ENCODE measurements at places on chromosomes 2 and 18. TPM values are rescaled to one million over a fixed set of nuclear protein-coding genes. Genes with fewer than 3 reads are reported as not detected.

PROKR1 gene
- under 0.01 TPM for total RNA-seq

MBP gene
- 7.0 TPM for total RNA-seq

REG1B gene
- not detected for total RNA-seq

SIX2 gene
- total RNA-seq = not detected

DNA sequence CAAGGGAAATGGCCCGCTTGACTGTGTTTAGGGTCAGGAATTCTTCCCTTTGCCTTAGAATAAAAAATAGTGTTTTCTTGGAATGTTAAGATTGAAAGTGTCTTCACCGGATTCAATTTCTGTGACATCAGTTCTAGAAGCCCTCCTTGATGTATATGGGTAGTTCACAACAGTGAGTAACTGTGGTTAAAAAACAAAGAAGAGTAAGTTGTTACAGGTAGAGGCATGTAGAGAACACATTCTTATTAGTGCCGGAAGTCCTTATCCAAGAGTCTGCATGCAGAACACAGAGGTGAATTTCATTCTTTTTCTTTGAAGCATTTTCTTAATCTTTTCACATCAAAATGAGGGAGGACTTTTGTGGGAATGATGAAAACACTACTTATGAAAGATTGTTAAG, 105.5 kb downstream of the FMNL2 start:
- no peak for DNase-seq

DNA sequence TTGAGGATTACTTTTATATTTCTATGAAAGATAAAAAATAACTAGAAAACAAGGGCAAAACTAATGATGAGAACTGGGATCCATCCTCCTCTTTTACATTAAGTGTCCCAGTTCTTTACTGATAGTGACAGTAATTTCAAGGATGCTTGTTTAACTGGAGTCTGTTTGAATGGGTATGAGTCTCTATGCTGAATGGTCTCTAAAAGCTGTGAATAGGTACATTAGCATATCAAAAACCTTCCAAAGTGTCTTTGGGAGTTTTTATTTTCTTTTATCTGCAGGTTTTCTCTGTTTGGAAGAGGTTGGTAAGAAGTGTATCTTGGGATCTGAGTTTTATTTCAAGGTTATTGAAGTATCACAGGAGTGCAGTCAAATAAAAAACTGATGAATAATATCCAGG, 30.0 kb downstream of the DSEL start:
- no peak for DNase-seq

- no peak for DNase-seq
Measured at GRCh38 chr2:231929961-231930592, 3.9 kb upstream of the NPPC start.

DNA sequence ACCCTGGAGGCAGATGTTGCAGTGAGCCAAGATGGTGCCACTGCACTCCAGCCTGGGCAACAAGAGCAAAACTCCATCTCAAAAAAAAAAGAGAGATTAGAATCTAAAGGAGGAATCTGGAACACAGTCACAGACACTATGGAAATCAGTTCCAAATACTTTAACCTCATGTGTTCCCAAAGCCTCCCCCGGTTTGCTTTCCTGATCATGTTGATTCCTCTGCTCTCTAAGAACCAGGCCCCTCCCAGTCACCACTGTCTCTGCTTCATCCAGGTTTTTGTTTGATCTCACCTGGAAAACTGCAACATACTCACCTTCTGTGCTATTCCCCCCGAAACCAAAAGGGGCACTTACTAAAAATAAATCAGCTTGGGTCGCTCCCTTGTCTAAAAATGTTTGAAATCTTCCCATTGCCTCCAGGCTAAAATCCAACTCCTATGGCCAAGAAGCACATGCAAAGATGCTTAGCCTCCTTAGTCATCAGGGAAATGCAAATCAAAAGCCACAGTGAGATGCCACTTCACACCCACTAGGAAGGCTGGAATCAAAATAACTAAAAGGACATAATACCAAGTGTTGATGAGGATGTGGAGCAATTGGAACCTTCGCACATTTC, 6.2 kb upstream of the NEU2 start:
- no peak for DNase-seq

GRCh38 chr2:162677476-162677875, 161.1 kb downstream of the KCNH7 start:
- no peak for DNase-seq

- peak; percentile 87 for DNase-seq
Measured at GRCh38 chr2:27795868-27796277, 24.4 kb downstream of the MRPL33 start.

GRCh38 chr2:227710986-227711385, 6.8 kb downstream of the SLC19A3 start:
- DNase-seq = no peak

GRCh38 chr2:199449455-199449854, 8.3 kb downstream of the SATB2 start:
- no peak for DNase-seq

- peak; percentile 49 for DNase-seq
Measured at GRCh38 chr2:54952978-54953456, 97.2 kb downstream of the RTN4 start.

DNA sequence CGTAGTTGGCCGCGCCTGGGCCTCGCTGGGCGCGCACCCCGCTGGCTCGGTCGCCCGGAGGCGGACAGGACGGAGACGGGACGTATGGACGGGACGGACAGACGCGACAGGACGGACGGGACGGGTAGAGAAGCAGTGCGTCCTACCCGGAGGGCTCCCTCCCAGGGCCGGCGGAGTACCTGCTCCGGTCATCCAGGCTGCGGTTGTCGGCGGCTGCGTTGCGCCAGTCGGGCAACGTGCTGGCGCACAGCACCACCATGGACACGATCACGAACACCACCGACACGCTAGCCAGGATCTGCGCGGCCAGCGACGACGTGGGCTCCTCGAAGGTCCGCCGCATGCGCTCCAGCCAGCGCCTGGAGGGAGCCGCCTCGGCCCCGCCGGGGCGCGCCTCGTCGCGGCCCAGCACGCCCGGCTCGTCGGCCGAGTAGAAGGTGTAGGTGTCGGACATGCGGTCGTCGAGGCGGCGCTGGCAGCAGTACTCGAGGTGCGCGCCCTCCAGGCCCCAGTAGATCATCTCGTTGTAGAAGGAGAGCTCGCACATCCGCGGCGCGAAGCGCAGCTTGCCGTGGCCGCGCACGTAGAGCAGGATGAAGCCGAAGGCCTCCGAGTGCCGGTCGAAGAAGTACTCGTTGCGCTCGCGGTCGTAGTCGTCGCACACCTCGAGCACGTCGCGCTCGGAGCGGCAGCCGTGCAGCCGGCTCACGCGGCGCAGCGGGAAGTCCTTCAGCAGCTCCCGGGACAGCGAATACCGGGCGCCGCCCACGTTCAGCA, 903 bp downstream of the KCNG3 start:
- peak; percentile 2 for DNase-seq

DNA sequence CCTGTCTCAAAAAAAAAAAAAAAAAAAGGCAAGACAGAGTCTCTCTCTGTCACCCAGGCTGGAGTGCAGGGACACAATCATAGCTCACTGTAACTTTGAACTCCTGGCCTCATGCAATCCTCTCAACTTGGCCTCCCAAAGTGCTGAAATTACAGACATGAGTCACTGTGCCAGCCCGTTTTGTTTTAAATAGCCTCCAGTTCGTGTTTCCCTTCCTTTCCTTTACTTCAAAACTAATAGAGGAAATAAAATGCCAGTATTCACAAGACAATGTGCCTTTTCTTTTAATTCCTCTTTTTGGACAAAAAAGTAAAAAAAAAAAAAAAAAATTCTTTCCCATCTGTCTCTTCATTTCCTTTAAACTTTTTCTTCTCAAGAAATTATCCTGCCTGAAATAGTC, 54.5 kb upstream of the ACMSD start:
- no peak for DNase-seq

GRCh38 chr18:32478317-32478716, 7.6 kb upstream of the GAREM1 start:
- DNase-seq = no peak

DNA sequence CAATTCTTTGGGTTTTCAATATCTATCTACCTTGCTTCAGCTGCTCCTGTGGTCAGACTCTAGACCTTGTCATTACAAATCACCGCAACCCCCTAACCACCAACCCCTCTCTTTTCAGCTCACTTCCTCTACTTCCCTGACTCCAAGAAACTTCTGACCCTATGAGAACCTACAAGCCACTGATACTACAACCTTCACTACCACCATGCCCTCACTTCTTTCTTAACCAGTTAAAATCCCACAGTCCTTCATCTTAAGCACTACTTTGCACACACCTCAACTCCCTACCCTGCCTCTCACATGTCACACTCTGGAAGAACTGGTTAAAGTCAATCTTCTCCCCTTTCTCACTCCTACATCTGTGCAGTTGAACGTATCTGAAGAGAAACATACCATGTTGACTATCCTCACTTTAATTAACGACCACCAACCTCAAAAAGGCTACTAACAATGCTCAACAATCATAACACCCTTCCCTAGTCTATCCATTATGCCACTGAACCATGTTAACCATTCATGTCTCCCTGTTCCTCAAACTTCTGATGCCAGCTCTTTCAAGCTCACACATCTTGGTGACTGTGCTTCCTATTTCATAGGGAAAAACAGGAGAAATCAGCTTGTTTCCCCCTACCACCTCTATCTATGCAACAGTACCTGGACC, 12.6 kb downstream of the EIF2AK3 start:
- DNase-seq = no peak

DNA sequence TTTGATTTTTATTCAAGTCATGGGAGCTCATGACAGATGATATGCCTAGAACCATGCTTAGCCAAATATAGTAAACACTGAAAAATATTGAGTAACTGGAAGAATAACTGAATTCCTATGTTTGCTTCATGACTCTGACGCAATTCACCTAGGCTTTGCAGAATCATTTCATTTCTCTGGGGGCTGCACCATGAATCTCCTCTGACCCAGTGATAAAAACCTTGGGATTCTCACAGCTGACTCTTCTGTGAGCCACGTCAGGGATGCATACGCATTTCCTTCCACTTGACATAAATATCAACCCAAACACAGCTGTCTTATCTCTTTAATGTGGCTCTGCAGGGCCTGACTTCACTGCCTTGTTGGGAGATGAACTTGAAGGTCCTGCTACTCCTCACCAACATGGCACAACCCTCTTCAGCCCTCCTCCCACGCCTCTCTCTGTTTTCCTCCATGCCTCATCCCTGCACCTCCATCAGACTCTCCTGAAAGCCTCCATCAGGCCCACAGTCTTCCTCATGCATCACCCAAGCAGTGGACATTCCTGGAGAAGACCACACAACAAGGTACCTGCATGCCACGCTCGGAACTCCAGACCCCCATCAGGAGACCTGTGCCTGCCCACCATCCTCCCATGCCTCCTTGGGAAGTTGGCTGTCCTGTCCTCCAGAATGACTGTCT, 29.8 kb downstream of the COL6A3 start:
- DNase-seq = no peak

DNA sequence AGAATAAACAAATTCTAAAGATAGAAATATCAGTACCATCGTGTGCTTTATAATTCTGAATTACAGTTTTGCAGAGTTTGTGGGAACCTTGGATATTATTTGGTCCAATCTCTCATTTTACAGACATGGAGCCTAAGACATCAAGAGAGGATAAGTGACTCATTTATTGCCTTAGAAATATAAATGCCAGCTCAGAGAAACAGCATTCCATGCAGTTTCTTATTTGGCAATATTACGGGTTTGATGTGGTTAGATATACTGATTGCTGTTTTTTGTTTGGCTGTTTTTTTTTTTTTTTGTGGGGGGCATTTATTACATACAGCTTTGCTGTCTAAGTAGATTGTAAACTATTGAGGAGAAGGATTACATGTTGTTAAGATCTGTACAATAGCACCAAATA, 1241.1 kb upstream of the LRRTM1 start:
- no peak for DNase-seq

DNA sequence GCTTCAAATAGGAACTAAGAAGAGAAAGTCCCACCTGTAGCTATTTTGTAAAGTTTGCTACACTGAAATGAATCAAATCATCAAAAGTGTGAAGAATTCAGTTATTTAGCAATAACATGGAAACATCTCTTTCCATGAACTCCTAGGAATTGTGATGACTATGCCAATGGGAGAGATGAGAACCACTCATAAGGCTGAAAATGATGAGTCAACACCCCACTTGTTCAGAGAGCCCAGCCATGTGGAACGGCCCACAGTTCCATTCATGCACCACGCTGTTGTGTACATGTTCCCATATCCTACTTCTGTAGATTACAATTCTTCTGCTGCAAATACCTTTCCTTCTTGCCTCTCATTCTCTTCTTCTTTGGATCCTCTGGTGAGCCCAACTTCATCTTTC, 645.5 kb upstream of the ID2 start:
- DNase-seq = no peak

DNA sequence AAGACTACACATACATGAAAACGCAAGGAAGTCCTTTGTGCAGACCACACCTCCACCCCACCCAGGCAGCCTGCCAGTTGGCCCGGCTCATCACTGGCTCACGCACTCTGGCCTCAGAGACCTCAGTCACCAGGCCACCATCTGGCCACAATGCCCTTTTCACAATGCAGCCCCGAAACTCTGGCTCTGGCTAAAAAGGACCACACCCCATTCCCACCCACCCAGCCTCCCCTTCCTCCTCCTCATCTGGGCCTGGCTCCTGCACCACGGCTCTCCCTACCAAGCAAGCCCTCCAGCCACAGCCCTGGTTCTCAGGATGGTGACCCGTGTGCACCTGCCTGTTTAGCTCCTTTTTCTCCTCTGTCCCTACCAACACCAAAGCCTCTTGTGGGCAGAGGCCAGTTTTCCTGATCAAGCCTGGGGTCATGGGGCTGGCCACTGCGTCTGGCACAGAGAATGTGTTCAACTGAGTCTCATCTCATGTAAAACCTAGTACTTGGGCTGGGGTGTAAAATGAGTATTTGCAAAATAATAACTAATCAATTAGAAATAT, 7.4 kb downstream of the HDAC4 start:
- no peak for DNase-seq

- DNase-seq = no peak
Measured at GRCh38 chr18:79944126-79944731, 7.2 kb downstream of the SLC66A2 start.

DNA sequence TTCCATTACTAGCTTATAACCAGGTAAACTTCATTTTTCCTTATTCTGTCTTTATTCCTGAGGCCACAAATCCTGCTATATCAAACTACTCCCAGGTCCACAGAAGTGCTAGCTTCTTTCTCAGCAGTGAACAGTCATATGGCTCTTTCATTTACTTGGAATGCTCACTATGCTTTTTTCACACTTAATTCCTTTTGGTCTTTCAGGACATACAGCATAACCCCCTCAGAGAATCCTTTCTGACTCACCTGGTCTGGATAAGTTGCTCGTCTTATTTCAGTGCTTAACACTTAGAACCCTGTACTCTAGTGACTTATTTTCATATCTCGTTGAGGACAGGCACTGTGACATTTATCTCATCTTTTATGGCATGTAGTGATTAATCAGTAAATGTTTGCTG, 325.0 kb upstream of the UBE2E3 start:
- no peak for DNase-seq

GRCh38 chr2:210460322-210461227, 16.0 kb downstream of the LANCL1 start:
- DNase-seq = no peak
